ENCODE measurements at places on chromosomes 3 and 15.

GRCh38 chr3:159252274-159252673 is 450.4 kb downstream of the MFSD1 start:
- no peak for DNase-seq

- DNase-seq, result peak; percentile 16
Observed at GRCh38 chr3:119240101-119240590, 532 bp downstream of the B4GALT4 start.

DNA sequence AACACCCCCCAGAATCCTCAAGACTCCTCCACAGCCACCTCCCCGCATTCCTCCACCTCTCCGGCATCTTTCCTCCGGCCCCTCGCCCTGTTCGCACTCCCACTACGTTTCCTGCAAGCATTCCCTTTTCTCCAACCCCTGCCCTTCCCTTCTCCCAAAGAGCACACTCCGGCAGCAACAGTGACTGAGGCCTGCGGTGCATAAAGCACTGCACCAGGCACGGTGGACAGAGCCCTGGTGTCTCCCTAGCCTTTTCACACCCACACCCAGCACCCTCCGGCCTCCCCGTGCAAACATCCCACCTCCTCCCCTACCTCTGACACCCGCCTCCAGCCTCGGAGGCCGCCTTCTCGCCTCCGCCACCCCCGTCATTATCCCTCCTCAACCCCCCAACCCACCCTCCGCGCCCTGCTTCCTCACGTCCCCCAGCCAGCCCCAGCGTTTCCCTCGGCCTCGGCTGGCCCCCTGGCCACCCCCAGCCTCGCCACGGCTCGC is 577 bp downstream of the ZNF148 start:
- DNase-seq, result peak; percentile 67

DNA sequence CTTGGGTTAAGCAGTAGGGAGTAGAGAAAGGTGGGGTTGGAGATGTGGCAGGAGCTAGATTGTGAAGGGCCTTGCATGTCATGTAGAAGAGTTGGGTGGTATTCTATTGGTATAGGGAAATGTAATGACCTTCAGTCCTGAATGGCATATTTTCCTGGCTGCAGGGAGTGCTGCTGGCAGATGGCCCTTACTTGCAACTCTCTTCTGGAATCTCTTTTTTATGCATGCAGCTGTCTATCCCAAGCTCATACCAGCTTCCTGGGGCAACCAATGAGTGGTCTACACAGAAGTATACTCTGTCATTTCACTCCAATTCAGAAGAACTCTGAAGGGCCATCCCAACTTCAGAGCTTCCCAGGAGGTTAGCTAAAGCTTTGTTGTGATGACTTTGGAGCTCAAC is 144.7 kb upstream of the ANKRD28 start:
- DNase-seq, result no peak

DNA sequence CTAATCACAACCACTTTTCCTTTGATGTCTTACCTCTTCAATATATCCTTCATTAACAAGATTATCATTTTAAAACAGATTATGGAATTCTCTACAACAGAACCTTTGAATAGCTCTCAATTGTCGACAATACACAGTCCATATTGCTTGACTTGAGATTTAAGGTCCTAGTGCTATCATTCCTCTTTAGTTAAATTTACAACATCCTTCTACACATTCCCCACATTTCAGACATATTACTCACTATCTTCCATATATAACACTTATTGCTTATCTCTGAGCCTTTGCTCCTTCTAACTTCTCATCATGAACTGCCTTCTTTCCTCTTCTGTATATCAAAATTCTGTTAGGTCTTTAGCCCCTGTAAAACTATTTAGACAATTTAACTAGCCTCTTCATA is 247.0 kb downstream of the STXBP5L start:
- DNase-seq, result no peak

DNA sequence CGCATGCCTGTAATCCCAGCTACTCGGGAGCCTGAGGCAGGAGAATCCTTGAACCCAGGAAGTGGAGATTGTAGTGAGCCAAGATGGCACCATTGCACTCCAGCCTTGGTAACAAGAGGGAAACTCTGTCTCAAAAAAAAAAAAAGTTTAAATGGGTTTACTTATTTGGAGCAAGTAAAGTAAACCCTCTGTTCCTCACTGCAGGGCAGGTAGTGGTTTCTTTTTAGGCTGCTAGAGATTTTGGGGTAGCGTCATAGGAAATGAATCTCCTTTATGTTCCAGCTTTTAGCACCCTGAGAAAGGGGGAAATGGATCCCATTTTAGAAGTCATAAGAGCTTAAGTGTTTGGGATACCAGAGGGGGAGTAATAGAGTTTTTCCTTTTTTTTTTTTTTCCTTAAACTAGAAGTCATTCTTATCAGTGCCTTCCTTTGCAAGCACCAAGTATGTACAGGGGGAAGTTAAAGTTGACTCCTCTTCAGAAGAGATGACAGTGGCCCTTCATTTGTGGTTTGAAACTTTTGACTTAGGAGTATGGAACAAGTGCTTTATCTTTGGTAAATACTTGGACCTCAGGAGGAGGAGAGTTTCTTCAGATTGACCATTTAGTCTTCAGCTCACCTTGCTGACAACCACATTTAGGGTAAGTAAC is 8.0 kb downstream of the PXK start:
- DNase-seq, result no peak

- no peak for DNase-seq
Observed at GRCh38 chr3:188764609-188765008, 407.2 kb upstream of the TPRG1 start.

- no peak for DNase-seq
Observed at GRCh38 chr3:115709093-115709492, 85.8 kb downstream of the GAP43 start.

DNA sequence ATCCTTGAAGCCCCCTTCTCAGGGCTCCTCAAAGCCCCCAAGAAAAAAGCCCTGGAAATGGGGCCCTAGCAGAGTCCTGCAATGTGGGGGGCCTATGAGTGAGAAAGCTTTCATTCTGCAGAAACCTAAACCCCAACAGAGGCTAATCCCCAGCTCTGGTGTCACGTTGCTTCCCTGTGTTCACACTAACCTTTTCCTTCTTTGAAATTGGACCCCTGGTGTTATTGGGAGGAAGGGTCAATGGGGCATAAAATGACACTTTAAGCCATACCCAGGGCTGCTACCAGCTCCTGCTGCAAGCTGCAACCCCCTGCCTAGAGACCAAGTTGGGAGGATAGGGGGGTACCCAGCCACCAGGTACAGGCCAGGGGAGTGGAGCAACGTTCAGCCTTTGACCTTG is 2.1 kb downstream of the CYP1A2 start:
- DNase-seq, result no peak

- no peak for DNase-seq
Observed at GRCh38 chr3:177065285-177066033, 131.8 kb downstream of the TBL1XR1 start.

GRCh38 chr3:116384717-116385116 is 60.6 kb downstream of the LSAMP start:
- no peak for DNase-seq

- DNase-seq, result peak; percentile 100
Observed at GRCh38 chr3:190076601-190077394, 43.9 kb downstream of the P3H2 start.

GRCh38 chr3:182936239-182936917 is 44.0 kb downstream of the DCUN1D1 start:
- DNase-seq, result no peak

GRCh38 chr3:141900343-141900742 is 23.9 kb downstream of the ATP1B3 start:
- DNase-seq, result no peak

- no peak for DNase-seq
Observed at GRCh38 chr3:47612879-47613278, 34.2 kb upstream of the CSPG5 start.

DNA sequence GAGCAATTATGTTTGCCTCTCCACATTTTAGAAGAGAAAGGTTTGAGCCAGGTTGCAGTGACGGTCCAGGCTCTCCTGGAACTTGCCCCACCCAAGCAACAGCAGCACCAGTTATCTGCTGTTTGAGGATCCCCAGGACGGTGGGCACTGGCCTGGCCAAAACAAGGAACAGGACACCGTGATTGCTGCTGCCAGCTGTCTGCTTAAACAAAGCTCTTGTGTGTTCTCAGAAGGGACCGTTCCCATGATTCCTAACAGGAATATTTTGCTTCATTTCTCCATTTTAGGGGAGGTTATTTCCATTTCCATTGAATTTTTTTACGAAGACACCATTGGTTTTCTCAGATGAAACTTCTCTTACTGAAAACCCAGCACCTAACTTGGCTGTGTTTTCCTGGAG is 66.4 kb upstream of the RPL35A start:
- DNase-seq, result no peak

- no peak for DNase-seq
Observed at GRCh38 chr3:128910006-128910405, 30.6 kb downstream of the ACAD9 start.

DNA sequence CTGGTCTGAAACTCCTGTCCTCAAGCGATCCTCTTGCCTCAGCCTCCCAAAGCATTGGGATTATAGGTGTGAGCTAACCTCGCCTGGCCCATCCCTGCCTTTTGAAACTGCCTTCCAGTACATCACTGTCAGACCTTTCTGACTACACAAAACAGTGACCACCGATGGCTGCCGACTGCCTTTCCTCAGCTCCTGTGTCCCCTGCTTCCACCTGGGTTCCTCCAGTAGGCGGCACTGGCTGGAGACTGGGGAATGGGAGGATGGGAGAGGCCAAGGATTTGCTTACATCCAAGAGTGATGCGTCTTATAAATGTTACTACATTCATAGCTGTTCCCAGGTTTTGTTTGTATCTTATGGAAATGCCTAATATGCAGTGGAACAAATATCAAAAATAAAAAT is 242.8 kb downstream of the BBX start:
- DNase-seq, result no peak

DNA sequence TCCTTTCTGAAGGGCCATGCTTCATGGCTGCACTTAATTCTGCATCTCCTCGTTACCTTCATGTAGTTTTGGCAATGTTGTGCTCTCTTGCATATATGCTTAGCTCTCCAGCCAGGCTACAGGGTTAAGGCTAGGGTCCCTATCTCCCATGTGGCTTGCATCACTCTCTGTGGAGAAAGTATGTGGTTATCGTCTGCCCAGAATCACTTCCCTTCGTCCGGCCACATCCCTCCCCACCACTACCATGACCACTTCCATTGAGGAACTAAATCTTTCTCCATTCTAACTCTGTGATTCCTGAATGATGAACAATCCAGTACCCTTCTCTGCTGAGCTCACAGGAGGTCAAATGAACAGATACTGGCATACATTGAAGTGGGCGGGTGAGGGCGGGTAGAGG is 34.0 kb downstream of the WWTR1 start:
- DNase-seq, result no peak

GRCh38 chr15:79076661-79077060 is 13.9 kb downstream of the RASGRF1 start:
- DNase-seq, result no peak

DNA sequence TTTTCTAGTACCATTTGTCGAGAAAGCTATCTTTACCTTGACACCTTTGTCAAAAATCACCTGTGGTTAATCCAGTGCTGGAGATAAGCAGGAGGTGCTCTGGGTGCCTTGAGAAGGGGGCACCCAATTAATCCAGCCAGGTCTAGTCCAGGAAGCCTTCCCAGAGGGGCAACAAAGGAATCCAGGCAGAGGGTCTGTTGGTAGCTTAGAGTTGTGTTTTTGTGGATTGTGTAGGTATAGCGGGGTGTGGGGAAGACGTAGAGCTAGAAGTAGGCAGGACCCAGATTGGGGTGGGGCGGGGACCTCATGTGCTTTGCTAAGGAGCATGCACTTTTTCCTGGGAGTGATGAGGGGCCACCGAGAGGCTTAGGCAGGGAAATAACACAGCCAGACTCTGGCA is 6.0 kb upstream of the PIGZ start:
- DNase-seq, result no peak

DNA sequence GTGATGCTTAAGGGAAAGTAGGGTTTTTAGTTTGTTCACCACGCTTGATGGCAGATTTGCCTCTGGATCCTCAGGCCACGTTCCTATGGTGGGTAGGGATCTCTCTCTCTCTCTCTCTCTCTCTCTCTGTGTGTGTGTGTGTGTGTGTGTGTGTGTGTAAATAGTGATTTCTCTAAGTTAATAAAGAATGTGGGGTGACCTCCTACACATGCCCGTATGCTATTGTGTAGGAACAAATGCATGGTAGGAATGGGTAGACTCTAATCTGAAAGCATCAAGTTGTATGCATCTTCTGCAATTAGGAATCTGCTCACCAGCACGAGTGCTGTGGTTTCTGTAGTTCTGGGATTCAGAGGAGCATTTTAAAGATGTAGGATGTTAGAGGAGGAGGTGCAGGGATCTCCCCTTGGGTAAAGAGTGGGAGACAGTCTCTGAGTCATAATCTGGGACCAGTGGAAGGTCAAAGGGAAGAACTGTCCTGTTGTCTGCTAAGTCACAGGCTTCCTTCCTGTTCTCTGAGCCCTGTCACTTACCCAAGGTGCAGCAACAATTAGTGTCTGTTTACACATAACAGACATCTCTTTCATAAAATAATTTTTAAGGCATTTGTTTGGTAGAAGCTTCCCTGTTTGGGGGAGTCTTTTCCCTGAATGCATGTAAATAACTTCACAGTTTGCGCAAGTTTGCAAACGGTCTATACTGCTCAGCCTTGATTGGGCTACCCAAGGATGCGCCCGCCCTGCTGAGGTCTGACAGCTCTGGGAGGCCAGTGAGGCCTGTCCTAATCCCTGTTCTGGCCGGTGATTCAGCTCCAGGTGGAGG is 139.8 kb downstream of the IGF1R start:
- no peak for DNase-seq

- DNase-seq, result peak; percentile 21
Observed at GRCh38 chr3:191412759-191413158, 48.2 kb upstream of the PYDC2 start.

DNA sequence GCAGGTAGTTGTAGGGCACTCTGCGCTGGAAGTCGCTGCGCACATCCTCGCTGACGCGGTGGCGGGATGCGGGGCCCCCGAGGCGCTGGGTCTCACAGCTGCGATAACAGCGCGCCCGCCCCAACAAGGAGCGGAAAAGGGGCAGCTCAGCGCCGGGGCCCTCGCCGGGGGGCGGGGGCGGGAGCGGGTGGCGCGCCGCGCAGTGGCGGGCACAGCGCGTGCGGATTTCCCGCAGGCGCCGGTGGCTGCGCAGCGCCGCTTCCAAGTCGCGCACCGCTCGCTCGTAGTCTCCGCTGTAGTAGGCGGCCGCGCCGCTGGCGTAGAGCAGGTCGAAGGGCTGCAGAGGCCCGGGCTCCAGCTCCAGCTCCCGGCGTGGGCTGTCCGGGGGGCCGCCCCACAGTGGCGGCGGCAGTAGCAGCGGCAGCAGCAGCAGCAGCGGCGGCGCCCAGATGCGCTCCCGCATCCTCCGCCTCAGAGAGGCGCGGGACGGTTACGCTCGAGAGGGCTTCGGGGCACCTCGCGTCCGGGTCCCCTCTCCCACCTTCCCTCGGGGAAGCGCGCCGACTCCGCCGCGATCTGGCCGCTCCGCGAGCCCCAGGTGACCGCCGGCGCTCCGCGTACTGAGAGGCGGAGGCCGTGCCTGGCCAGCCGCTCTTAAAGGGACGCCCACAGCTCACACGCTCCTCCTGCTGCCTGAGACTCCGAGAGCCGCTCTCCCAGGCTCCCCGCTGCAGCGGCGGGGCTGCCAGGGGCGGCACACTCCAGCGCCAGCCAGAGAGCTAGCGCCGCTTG is at the start of gene P3H2:
Gene P3H2, minus strand, starts transcription at position 629 of the 792 bp plus-strand sequence. Its CDS starts 166 bp downstream, at position 463.
- peak; percentile 90 for DNase-seq

GRCh38 chr15:67361100-67361499 is 106.5 kb downstream of the IQCH start:
- no peak for DNase-seq

GRCh38 chr3:196528639-196529233 is 13.6 kb upstream of the SMCO1 start:
- peak; percentile 57 for DNase-seq

Data from kidney glomerular epithelial cell (primary cell).